Activated CD4-positive, alpha-beta T cell treated with anti-CD3 and anti-CD28 coated beads, Interleukin-2, Interleukin-4, amounts not matched to agents 100 ng/mL and 50 ng/mL, durations not matched to agents 16 hours and 8 hours (primary cell): ENCODE measurements at places on chromosomes 5 and 9.

- DNase-seq: no peak
Measured at GRCh38 chr9:121915304-121915625, 177.8 kb downstream of the TTLL11 start.

- DNase-seq: peak; percentile 91
Measured at GRCh38 chr9:33415501-33416038, 13.2 kb upstream of the AQP7 start.

- DNase-seq: no peak
Measured at GRCh38 chr5:154535535-154535934, 57.5 kb upstream of the HAND1 start.

GRCh38 chr5:81154725-81155124, 78.4 kb upstream of the CKMT2 start:
- DNase-seq: no peak

- no peak for DNase-seq
Measured at GRCh38 chr9:96413302-96414221, 4.6 kb downstream of the ZNF367 start.
